ENCODE measurements at places on chromosomes 2 and 18.
A peak's percentile ranks its signal among the peaks of the same experiment; 100 is the strongest.

DNA sequence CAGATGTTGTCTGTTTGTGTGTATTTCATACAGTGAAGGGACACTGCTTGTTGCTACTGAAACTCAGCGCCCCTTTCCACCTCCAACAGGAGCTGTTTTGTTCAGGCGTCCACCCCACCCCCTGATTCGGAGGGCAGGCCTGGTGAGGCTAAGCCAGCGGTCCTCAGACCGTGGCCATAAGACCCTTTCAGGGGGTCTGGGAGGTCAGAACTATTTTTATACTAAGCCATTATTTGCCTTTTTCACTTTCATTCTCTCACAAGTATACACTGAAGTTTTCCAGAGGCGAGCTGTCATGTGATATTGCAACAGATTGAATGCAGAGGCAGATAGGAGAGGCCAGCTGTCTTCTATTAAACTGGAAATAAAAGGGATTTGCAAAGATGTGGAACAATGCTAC is 39.7 kb upstream of the IGFBP5 start:
- no peak for DNase-seq

- no peak for DNase-seq
These were observed 68.6 kb downstream of the CCDC93 start for GRCh38 chr2:117945296-117945695.

GRCh38 chr18:35267161-35267651 is 22.8 kb downstream of the ZSCAN30 start:
- DNase-seq, result peak; percentile 81

- no peak for DNase-seq
These were observed 92.8 kb downstream of the ASAP2 start for GRCh38 chr2:9299161-9300100.

GRCh38 chr2:96213379-96213778 is 4.8 kb upstream of the STARD7 start:
- DNase-seq, result no peak

GRCh38 chr2:163011000-163011399 is 172.4 kb upstream of the KCNH7 start:
- no peak for DNase-seq

- DNase-seq, result no peak
These were observed 24.0 kb downstream of the PRKAG3 start for GRCh38 chr2:218807626-218808025.

DNA sequence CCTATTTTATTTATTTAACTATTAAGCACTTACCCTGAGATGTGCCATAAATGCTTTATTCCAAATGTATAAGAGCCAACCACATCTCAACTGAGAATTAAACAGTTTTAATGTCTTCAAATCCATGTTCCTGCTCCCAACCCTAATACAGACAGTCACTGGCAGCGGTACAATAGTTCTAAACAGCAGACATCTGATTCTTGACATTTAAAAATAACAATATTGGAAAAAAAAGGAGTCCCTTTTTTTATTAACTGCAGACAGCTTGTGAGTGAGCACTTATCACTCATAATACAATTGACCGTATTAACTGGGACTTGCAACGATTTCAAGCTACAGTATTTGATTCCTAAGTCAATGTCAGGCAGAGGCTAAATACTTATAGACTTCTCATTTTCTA is 424.6 kb downstream of the TGIF1 start:
- DNase-seq, result no peak

GRCh38 chr2:195838002-195838401 is 181.0 kb downstream of the SLC39A10 start:
- DNase-seq, result no peak

GRCh38 chr2:9095690-9096089 is 92.2 kb upstream of the MBOAT2 start:
- DNase-seq, result no peak

DNA sequence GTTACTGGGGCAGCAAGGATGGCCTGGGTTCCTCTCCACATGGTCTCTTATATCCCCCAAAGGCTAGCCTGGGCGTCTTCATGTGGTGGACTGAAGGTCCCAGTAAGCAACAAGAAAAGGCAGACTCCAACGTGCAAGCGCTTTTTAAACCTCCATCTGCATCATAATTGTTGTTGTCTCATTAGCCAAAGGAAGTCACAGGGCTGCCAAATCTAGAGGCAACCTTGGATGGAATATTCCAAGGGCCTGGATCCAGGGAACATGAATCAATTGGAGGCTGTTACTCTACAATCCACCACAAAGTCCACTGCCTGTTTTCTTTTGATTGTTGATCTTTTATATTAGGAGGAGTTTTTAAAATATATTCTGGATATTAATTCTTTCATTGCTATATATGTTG is 118.8 kb downstream of the SH3RF3 start:
- DNase-seq, result no peak

GRCh38 chr2:239370876-239371725 is 29.7 kb downstream of the HDAC4 start:
- no peak for DNase-seq

DNA sequence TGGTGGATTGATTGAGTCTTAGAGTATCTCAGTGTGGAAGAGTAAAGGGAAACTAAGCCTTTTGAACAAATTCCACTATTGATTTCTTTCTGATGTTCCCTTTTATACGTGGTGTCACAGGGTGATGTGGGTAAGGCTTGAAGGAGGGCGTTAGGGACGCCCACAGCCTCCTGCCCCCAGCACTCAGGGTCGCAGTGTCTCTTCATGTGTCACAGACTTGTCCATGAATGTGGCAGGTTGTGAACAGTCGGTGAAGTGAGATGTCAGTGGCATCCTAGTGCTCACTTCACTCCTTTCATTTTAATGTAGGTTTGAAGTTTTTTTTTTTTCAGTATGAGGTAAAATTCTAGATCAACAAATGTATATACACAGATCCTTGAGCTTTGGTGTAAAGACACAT is 123.2 kb upstream of the IL1R2 start:
- DNase-seq, result no peak

GRCh38 chr2:144942516-144943256 is 422.8 kb upstream of the ZEB2 start:
- no peak for DNase-seq

DNA sequence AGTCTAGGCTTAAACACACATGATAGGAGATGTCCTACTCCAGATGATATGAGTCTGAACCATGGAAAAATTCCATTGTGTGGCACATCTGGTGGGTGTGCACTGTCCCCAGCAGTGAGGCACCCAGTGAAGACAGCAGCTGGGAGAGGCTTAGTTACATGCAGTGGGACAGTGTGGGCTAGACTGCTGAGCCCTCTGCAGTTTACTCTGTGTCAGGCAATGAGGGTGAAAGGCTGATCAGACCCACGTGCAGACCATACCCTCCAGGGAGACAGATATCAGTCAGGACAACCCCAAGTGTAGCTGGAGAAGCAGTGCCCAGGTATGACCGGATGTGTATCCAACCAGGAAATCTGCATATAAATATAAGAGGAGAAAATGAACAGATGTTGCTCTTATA is 13.4 kb downstream of the IL37 start:
- DNase-seq, result no peak

- DNase-seq, result no peak
These were observed 71.7 kb upstream of the MYO3B start for GRCh38 chr2:170106102-170106840.

GRCh38 chr18:45374878-45375630 is 240.2 kb upstream of the SLC14A2 start:
- DNase-seq, result no peak

GRCh38 chr2:20540587-20541293 is 93.9 kb downstream of the RHOB start:
- DNase-seq, result no peak

All from CD4-positive, alpha-beta T cell treated with Interleukin-17A for 4 hours (primary cell).